ENCODE measurements at places on chromosomes 1 and 21.

GRCh38 chr1:25616095-25616986, at the start of gene MAN1C1:
Gene MAN1C1, plus strand, starts transcription at chr1:25616791. Its CDS starts 1,007 bp downstream, at chr1:25617798.
- peak; percentile 81 for DNase-seq

- no peak for DNase-seq
These were observed 64.7 kb downstream of the KCND3 start for GRCh38 chr1:111924786-111925185.

DNA sequence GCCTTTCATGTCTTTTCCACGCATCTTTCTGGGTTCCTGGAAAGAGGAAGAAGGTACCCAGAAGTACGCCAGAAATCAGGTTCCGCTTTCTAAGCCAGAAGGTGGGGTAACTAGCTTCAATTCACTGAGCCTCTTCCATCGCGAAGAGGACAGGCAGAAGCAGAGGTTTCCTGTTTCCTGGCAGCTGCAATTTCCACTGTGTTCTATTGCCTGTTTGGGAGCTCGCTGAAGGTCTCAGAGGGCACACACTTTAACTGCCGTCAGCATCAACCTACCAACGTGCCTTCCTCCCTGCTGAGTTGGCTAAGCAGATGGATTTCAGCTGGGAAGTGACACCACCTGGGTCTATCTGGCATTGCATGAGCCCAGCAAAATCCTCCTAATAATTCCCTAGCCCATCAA, 10.0 kb downstream of the NCF2 start:
- DNase-seq = no peak

GRCh38 chr1:241157435-241157834, 199.6 kb downstream of the RGS7 start:
- no peak for DNase-seq

DNA sequence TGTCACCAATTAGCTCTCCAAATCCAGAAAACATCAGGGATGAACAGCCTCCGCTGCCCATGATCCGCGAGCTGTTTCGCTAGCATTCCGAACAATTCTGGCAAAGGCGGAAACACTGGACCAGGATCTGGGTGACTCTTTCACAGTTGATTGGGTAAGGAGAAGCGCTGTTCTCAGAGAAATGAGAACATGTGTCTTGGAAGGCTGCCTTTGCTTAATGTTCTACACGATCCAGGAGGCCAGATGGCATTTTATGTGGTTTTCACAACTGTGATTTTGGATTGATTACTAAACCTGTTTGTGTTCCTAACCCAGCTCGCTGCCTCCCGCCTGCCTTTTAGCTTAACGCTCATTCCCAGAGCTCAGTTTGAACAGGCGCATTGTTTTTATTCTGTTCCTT, 144.0 kb downstream of the KIF26B start:
- no peak for DNase-seq

All from stimulated activated CD4-positive, alpha-beta T cell treated with anti-CD3 and anti-CD28 coated beads, Interleukin-15, amount 100 ng/mL, for 24 hours (primary cell).